ENCODE measurements at places on chromosomes 11 and 22.
A peak's percentile ranks its signal among the peaks of the same experiment; 100 is the strongest.

DNA sequence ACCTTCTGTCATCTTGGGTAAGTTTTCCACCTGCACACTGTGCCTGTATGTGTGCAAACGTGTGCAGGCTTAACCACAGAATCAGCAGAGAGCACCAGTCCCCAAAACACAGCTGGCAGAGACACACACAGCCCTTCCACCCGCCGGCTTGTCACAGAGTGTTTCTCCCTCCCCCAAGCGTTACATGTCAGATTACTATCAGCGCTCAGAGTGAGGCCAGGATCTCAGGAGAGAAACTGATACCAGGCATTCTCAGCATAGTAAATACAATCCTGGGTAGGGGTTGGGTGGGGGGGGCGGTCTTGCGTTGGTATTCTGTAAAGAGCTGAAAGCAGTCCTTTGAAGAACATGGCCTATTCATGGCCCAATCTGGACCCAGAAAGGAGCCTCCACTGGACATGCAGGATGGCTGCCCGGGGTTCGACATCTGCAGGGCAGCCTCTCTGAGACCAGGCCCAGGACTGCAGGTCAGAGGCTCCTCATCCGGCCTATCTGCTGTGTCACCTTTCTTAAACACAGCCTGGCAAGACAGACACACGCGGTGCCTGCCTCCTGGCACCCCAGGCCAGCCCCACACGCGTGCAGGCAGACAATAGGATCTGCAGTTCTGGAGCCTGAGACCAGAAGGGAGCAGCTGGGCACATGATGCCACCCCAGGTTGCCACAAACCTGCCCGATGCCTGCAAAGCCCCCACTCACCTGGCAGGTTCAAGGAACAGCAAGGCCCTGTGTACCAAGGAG is 1.7 kb downstream of the OSBPL5 start:
- no peak for DNase-seq

- peak; percentile 59 for DNase-seq
These were observed 53.5 kb downstream of the COMMD9 start for GRCh38 chr11:36235750-36236149.

- no peak for DNase-seq
These were observed 37.9 kb downstream of the OR6Q1 start for GRCh38 chr11:58068655-58069054.

GRCh38 chr11:101321222-101321621 is 191.6 kb upstream of the PGR start:
- DNase-seq, result no peak

- peak; percentile 23 for DNase-seq
These were observed 60.1 kb downstream of the PRR5L start for GRCh38 chr11:36356201-36356600.

- peak; percentile 78 for DNase-seq
These were observed 4.7 kb downstream of the TCIRG1 start for GRCh38 chr11:68043349-68044144.

- DNase-seq, result peak; percentile 23
These were observed 186.8 kb downstream of the SOX6 start for GRCh38 chr11:16169541-16169940.

GRCh38 chr22:39502789-39503409 is 809 bp downstream of the MIEF1 start:
- peak; percentile 39 for DNase-seq

DNA sequence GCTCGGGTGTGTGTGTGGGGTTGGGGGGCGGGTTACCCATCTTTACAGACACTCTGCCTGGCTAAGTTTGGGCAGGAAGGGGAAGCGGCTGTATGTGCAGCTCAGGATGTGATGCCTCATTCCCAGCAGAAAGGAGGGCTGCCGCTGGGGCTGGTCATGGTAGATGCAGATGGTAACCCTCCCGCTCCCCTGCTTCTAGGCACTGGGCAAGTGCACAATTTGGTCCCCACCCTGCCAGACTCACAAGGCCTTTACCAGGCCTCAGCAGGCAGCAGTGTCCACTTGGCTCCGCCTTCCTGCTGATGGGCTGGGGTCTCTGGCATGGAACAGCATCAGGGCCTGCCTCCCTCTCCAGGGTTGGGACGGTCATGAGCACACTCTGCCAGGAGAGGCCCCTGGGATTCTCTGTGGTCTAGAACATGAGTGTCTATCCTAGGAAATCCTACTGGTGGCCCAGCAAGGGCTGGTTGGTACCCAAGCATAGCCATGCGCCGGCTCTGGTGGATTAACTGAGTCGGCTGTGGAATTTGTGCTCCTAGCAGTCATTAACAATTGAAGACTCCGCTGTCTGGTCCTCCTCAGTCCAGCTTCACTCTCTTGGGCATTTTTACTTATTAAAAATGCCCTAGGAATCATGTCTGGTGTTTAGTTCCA is 4.2 kb downstream of the LMO1 start:
- no peak for DNase-seq

DNA sequence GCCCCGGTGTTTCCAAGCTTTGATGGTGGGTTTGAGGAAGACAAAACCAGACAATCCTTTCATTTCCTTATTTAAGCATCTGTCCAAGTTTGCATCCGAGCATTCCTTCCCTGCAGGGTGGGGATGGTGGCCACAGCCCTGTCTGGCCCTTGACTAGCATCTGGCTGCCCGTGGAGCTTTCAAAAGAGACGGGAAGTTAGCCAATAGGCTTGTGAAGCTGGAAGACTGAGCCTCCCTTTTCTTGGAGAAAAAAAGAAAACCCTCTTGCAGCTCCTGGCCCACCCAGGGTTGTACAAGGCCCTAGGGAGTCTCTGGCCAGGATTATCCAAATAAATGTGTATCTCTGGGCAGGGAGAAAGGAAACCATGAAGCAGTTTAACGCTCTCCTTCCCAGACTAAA is 60.6 kb downstream of the MICAL2 start:
- DNase-seq, result peak; percentile 72

- DNase-seq, result no peak
These were observed 36.2 kb downstream of the SERGEF start for GRCh38 chr11:17976651-17977050.

DNA sequence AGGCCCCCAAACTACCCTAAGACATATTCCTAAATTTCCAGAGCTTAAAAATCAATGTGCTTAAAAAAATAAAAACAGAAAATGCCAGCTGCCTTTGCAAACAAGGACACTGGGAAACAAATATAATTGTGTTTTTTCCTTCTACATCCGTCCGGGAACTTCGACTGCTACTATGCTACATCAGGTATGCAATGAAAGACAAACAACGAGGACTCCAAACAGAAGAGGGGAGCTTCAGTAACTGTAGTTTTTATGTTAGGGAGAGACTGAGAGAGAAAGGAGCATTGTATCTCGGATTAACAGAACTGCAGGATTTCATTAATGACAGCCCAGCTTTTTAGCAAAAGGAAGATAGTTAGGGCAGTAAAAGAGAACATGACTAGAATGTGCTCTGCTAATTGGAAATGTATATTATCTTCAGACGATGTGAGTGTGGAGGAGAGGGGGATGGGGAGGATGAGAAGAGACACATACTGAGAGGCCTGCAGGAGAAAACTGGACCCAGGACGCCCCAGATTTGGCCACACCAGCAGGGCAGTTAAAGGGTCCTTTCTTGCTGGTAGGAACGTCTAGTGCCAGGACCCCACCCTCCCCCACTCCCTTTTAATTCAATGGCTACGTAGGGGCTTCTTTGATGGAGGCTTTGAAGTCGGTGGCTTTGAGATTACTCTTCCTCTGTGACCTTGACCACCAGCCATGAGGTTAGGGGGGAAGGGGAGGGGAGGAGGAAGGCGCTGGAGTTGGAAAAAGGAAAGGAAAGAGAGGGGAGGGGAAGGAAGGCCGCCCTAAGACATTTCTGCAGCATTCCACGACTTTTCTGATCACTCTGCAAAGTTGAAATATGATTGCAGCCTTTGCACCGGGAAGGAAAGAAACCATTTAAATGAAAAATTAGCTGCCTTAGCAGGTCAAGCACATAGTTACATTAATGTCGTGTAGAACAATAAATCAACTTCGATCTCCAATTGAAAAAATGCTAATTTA is 187.1 kb downstream of the BLID start:
- no peak for DNase-seq

DNA sequence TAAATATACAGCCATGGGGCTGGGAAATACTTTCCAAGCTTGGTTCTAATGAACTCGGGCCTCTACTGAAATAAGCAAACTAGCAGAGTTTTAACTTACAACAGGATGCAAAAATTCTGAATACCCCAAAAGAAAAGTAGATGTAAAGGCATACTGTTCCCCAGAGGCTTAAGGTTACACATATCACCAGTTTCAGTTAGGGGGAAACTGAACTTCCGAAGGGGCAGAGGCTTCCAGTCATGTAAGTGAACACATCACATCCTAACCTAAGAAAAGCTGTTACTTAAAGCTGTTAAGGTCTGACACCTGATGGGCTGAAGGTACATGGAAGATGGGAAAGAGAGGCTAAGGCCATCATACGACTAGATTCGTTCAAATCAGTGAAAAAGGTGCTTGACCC is 2.3 kb downstream of the GAB2 start:
- DNase-seq, result no peak

DNA sequence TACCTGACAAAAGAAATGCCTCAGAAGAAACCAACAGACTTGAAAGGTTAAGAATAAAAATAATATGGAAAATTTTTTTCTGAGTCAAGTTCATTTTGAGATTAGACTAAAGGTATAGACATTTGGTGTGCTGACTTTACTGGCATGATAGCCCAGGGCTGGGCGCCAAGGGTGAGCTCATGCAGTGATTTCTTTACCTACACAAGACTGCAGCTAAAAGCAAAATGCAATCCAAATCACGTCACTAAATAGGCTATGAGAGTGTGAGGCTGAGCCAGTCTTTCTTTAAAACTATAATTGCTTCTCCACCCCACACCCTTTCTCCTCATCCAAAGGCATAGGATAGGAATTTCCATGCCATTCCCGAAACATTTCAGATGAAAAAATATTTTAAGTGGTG is 196.5 kb downstream of the FAM76B start:
- peak; percentile 24 for DNase-seq

GRCh38 chr11:1858154-1858553 is 5.3 kb downstream of the LSP1 start:
- DNase-seq, result no peak

DNA sequence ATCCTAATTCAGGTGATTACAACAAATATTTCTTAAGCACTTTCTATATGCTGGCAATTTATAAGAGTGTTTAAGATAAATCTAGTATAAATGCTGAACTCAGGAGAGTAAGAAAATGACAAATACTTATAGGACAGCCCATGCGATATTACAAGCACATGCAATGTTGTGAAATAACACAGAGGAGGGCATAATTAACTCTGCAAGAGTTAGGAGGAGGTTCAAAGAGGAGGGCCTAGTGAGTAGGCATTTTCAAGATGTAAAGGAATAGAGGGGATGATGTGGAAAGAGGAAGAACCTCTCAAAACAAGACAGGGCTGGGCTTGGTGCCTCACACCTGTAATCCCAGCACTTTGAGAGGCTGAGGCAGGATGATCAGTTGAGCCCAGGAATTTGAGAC is 37.1 kb upstream of the IL17RA start:
- no peak for DNase-seq

- peak; percentile 99 for DNase-seq
These were observed 19.4 kb downstream of the TEAD1 start for GRCh38 chr11:12693479-12694182.

DNA sequence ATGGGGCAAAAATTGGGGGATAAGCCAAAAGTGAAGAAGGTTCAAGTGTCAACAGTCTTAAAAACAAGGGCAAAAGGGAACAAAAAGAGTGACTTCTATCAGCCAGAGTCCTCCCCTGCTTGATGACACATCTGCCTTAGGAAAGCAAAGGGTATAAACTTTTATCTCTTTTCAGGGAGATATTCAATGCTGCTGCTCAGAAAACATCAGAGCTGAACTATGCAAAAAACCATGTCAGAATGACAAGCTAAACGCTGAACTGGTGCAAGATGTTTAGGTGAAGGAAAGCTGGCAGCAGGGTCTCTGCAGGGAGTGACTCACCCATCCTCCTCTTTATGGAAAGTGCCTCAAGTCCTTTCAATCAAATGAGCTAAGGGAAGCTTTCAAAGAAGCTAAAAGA is 24.7 kb downstream of the ALG9 start:
- peak; percentile 95 for DNase-seq

- peak; percentile 68 for DNase-seq
These were observed 100.8 kb downstream of the EHF start for GRCh38 chr11:34721646-34722045.

DNA sequence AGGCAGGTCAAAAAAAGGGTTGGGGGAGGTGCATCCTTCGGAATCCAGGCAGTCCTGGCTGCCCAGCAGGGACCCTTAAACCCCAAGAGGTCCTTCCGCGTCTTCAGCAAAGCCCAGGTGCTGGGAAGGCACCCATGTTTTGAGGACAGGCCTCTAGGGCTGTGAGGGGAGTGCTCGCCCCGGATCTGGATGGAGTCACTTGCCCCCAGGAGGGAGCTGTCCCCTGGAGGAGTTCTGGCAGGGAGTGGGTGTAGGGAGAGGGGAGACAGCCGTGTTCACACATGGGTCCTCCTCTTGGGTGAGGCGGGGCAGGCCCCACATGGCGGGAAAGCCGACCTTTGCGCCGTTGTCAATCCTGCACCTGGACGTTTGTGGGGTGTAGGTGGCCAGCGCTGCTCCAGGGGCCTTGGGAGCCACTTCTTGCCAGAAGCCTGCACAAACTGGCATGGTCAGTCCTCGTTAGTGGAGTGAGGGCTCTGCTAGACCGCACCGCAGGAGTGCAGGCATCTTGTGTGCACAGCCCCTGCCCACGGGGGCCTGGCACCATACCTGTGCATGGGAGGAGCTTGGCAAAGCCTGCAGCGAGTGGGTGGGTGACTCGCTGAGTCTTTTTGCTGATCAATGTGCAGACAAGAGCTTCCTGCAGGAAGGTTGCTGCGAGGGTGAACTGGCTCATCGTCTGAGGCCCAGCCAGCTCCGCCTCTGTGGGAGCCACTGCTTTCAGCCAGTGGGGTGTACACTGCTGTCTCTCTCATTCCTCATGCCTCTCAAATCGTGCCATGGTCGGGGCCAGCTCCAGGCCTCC is 16.0 kb downstream of the PPIL2 start:
- DNase-seq, result peak; percentile 16

DNA sequence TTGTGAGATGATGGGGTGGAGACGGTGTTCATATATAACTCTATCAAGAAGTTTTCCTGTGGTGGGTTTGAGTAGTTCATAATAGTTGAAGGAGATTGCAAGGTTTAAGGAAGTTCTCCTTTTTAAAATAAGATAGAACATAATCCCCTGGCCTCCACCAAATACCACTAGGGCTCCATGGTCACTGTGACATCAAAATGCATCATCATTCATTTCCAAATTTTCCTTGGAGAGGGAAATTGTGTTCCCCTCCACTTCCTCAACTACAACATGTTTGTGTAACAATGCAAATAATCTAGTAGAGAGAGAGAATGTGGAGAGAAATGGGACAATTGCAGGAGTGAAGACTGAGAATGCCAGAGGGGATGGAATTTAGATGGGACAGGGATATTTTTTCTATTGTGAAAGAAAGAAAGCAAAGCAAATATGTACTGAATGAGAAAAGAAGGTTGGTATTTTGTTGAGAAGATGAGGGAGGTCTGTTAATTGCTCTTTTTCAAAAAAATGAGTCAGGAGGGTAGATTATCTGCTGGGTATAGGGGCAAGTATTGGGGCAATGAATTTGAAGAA is 33.4 kb upstream of the ZBED5 start:
- DNase-seq, result no peak

DNA sequence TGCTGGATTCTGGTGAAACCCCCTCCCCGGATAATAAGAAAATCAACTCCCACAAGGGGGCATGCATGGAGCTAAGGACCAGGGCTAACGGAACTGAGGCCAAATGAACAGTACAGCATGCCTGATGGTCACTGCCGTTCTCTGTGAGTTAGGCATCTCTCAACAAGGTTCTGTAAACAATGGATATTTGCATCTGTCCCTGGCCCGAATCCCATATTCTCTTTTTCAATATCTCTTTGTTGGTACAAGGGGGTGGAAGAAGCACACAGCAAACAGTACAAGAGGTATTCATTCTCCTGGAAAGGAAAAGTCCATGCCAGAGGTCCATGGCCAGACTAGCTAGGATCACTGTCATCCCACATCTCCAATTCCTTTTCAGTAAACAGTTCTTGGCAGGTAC is 32.2 kb upstream of the APOA1 start:
- DNase-seq, result no peak
